Naive B cell (primary cell): ENCODE measurements at places on chromosomes 6 and 20.

DNA sequence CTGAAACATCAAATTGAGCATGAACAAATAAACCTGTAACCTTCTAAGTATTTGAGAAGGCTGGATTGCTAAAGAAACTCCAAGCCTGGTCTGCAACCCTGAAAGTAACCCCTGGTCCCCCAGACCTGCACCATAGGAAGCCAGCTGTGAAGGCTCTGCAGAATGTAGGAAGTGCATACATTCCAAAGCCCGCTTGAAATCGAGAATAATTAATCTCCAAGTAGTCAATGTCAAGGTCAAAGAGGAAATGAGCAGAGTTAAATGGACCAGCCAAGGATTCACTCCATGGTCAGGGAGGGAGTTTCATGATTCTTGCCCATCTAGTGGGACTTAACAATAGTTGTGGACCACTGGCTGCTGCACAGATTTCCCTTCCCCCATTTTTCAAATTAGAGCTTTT, 107.6 kb upstream of the RNF24 start:
- no peak for DNase-seq

- DNase-seq = no peak
Observed at GRCh38 chr6:118288355-118289124, 259.6 kb upstream of the PLN start.

DNA sequence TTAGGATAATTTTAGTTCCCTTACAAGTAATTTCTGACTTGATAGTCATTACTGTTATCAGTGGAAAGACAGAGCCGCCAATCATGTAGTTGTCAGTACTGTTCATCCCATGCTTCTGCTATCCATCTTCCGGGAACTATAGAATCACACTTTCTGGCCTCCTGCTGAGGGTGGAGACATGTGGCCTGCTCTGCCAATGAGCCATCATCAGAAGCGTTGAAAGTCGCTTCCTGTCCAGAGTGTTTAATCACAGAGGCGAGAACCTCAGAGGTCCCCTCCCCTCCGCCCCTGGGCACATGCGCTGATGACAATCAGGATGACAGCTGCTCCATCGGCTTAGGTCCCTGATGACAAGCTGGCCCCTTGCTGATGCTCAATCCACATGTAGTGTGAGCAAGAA, 3.0 kb downstream of the DDO start:
- DNase-seq = no peak

DNA sequence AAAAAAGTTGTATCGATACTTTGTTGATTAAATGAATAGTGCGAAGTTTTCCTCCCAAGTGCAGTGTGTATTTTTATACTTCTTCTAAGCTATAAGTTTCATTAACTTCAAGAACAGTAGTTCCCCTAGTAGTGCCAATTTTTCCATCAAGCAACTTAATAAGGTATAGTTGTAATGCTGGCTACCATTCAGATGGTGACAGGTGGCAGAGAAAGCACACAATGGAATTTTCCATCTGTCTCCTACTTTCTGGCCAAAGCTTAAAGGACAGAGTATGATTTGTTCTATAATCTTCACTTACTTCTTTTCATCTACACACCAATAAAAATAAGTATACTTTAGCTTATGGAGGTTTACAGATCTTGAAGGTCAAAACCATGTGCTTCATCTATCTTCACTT, 431.1 kb downstream of the NKAIN2 start:
- DNase-seq = no peak

DNA sequence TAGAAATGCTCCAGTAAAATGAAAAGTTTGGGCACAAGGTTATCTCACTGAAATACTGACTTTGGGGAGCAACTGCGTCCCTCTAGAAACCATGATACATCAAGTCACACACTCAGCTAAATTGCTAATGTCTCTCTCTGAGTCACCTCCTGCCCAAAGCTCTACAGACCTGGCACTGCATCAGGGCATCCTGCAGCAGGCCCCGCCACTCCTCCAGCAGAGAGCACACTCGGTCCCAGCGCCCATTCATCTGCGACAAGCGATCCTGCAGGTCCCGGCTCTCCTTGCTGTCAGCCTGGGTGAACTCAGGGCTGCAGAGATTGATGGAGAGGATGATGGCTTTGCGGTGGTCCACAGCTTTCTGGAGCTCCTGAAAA, 329.0 kb downstream of the ESR1 start:
- DNase-seq = no peak

DNA sequence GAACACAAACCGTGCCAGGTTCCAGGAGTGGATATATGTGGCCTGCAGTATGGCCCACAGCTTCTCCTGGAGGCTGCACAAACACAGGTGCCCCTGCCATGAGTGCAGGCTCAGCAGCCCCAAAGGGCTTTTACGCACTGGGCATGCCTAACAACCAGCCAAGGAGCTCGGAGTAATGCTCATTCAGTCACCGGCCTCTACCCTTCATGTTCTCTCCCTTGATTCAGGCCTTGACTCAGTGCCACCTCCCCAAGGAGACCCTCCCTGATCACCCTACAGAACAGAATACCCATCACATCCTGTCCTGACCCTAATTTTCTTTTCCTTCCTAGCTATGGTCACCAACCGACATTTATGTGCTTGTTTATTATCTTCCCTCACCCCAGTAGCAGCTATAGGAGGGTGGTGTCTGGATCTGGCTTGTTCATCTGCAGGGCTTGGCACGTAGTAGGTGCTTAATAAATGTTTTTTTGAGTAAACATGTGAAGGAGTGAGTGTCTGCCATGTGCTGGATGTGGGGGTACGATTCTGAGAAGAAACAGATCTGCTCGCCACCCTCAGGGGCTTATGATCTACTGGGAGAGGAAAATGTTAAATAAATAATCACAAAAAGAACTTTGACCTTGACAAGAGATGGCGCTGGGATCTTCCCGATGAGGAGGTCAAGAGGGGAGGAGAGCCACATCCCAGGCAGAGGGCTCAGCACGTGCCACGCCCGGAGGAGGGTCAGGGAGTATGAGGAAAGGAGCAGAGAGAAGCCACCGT, 9.2 kb downstream of the PXMP4 start:
- no peak for DNase-seq
